ENCODE measurements at places on chromosomes 6 and 20. TPM values are rescaled to one million over a fixed set of nuclear protein-coding genes. Genes with fewer than 3 reads are reported as not detected.

The SAPCD1 gene
- 1.1 TPM for total RNA-seq

The SEMG1 gene
- not detected for total RNA-seq

The AGPAT4 gene
- total RNA-seq, result 1.4 TPM

The ERVFRD-1 gene
- total RNA-seq, result 0.63 TPM

The JPH2 gene
- 0.08 TPM for total RNA-seq

The PNISR gene
- 34.4 TPM for total RNA-seq

The BPIFA1 gene
- not detected for total RNA-seq

- DNase-seq, result no peak
Measured at GRCh38 chr6:130161683-130162404, 60.9 kb downstream of the SAMD3 start.

GRCh38 chr20:916825-917224, 691 bp upstream of the ANGPT4 start:
- DNase-seq, result no peak

- DNase-seq, result peak; percentile 11
Measured at GRCh38 chr6:90885611-90886056, 298.8 kb upstream of the MAP3K7 start.

- no peak for DNase-seq
Measured at GRCh38 chr6:152648105-152648504, 10.9 kb upstream of the SYNE1 start.

DNA sequence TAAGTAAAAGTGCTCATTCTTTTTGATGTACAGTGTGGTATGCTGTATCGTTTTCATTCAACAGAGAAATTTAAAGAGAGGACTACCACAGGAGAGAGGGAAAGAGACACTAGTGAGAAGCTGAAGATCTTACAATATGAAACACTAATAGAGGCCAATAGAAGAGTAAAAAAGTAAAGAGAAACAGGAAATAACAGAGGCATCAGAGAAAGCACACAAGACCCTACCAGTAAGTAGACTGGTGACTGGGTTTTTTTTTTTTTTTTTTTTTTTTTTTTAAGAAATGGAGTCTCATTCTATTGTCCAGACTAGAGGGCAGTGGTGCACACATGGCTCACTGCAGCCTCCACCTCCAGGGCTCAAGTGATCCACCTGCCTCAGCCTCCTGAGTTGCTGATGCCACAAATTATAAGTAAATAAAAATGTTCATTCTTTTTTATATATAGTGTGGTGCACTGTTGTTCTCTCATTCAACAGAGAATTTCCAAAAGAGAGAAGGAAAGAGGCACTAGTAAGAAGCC, 18.8 kb downstream of the ELOVL4 start:
- DNase-seq, result peak; percentile 8

DNA sequence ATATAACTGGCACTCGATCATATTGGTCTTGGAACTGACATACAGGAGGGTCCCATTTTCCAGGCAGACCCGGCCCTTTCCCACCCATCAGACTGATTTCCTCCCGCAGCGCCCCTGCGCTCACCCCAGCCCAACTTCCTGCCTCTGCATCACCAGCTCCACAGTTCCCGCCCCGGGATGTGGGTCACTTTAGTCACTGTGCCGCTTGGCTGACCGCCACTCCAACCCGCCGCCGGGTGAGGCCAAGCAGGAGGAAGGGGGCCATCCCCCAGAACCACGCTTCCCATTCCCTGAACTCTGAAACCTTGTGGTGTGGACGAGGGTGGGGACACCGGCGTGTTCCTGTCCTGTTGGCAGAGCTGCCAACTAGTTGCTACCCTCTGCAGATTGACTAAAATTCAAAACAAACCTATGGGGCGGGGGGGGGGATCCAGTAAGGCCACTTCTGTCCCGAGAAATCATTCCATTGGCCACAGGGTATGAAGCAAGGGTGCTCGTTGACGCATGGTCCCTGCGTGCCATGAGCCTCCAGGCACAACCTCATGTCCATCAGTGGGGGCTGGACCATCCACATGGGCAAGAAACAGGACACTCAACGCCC, 12.3 kb downstream of the TGM2 start:
- DNase-seq, result no peak

- peak; percentile 43 for DNase-seq
Measured at GRCh38 chr6:111604259-111605099, 1.2 kb downstream of the TRAF3IP2 start.

Data from SK-MEL-5 (cell line).